ENCODE measurements at places on chromosomes 7 and 10.
A peak's percentile ranks its signal among the peaks of the same experiment; 100 is the strongest.

GRCh38 chr10:123394382-123394781 is 240.2 kb downstream of the BUB3 start:
- DNase-seq: no peak

GRCh38 chr7:41824284-41824683 is 121.4 kb upstream of the INHBA start:
- DNase-seq: no peak

GRCh38 chr7:22920672-22921071 is 93.3 kb downstream of the HYCC1 start:
- DNase-seq: no peak

DNA sequence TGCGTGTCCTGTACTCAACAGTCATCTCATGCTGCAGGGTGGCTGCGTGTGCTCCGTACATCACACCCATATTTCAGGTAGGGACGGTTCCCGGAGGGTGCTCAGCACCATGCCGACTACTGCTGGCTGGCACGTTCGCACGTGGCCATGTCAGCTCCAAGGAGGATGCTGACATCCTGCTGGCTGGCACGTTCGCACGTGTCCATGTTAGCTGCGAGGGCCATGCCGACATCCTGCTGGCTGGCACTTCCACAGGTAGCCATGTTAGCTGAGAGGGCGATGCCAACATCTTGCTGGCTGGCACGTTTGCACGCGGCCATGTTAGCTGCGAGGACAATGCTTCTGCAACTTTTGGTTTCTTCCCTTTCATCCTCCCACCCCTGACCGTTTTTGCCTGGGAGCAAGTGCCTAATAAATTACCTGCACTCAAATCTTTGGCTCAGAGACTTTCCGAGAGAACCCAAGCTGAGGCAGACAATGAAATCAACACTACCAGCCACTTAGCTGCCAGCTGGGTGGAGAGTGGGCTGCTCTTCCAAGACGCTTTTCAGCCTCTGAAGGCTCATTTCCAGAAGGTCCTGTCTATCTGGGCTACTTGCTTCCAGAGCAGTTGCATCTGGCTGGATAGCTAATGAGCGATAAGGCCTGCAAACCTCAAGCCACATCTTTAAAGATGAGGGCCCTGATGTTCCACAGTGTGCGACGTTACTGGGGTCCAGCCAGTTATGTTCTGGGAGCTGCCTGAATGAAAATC is 104.6 kb downstream of the WDR37 start:
- peak; percentile 24 for DNase-seq

- no peak for DNase-seq
Measured at GRCh38 chr10:62327885-62328284, 46.3 kb upstream of the ZNF365 start.

DNA sequence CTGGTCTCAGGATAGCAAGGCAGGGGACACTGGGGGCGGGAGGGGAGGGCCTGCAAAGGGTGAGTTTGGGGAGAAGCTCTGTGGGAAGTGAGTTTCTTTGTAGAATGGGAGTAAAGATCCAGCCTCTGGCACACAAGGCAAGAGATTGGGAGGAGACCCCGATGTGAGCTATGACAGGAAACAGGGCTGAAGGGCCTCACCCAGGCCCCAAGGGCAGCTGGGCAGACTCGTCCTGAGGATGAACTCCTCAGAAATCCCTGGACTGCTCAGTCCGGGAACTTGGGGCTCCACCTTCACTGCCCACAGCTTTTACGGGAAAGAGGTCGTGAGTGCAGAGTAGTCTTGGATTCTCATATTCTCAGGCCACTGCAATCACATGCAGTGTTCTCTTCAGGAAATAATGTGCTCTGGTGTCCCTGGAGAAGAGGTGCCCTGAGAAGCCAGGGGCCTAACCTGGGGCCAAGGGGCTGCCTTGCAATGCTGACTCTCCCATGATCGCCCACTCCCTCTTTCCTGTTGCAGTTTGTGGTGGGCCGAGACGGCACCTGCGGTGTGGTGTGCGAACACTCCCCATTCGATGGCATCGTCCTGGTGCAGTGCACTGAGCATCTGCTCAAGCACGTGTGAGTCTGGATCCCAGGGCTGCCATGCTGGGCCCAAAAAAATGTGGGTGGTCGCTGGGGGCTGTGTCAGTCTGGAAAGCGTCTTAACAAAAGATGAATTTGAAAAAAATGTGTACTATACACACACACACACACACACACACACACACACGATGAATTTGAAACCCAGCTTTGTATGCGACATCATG is 31.3 kb upstream of the C10orf53 start:
- DNase-seq: no peak

- DNase-seq: no peak
Measured at GRCh38 chr10:116774728-116775151, 32.4 kb upstream of the HSPA12A start.

- no peak for DNase-seq
Measured at GRCh38 chr7:116731445-116732335, 59.7 kb downstream of the MET start.

- no peak for DNase-seq
Measured at GRCh38 chr10:10642189-10642588, 375.5 kb upstream of the CELF2 start.

DNA sequence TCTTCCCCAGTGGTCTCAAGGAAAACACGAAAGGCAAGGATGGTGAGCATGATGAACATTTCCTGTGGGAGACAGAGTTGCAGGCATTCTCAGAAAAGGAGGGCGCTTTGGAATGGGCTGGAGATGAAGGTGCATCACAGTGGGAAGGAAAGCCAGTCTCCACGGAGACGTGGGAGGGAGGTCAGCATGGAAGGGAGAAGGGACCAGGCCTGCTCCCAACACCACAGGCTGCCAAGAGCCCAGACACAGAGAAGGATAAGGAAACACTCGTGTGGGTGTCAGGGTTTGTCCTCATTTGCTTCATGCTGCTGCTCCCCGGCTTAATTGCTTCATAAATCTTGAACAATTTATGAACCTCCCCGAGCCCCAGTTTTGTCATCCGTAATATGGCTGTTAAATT is 231.5 kb upstream of the ZNF32 start:
- DNase-seq: no peak

GRCh38 chr7:68770649-68771048 is 827.6 kb upstream of the AUTS2 start:
- DNase-seq: peak; percentile 49

Data from stomach (tissue), 19 donors.